ENCODE measurements at places on chromosomes 1 and 21.

GRCh38 chr21:32364387-32364786, 28.4 kb downstream of the URB1 start:
- DNase-seq, result no peak

DNA sequence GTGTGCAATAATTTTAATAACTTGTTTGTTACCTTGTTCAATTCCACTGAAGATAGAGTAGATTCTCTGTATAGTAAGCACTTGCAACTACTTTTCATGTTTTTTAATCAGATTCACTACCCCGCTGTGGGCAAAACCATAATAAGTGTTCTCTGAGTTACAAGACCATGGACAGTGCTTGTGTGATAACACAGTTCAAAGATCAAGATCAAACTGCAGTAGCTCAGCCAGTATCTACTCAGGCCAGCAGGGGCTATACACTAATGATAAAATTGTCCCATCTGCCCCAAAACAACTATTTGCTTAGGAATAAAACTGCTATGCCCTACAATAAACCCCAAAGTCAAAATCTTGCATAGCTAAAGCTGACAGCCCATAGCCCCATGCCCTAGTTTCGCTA, 129.6 kb downstream of the LRRC7 start:
- no peak for DNase-seq

DNA sequence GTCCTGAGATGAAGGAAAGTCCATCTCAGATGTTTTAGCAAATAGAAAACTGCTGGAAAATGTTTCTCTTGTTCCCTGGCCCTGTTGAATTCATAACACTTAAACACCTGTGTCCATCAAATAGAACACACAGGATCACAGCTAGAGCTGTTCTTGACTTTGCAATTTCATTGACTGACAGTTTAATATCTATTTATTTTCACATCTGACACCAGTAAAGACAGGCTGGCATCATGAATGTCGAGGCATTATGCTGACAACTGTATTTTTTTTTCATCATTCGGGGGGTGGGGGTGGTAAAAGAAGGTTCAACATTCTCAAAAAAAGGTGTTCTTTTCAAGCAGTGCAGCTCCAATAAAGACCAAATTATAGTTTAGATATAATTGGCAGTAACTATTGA, 591.2 kb upstream of the PTBP2 start:
- DNase-seq, result no peak

DNA sequence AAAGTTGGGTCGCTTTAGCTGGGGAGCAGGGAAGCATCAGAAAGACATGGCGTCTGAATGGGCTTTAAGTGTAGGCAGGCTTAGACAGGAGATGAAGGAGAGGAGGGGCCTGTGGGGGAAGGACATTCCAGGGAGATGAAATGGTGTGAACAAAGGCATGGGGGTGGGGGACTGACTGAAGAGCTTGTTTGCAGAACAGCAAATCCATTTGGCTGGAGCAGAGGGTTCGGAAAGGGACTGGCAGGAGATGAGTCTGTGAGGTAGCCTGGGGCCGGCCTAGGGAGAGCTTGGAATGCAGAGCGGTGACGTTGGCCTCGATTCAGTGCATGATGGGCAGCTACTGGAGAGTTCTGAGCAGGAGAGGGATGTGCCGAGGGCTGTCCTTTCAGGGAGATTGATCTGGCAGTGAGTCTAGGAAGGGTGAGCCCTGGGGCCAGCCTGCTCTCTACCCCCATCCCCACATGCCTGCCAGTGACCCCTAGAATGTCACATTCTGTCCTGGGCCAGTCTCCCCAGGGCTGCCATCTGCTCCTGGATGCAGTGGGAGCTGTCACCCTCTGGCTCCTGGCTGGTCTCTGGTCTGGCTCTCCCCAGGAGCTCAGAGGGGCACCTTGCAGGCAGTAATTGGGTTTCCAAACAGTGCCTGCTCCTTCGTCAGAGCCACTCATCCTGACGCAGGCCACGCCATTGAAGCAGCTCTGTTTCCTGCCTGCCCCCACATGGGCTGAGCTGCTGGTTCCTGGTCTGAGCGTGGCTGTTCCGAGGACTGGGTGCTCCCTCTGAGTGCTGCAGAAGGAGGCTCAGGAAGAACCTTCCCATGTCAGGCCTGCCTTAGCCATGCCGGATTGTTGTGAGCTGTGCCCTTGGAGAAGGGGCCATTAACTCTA, 22.3 kb upstream of the TMEM222 start:
- DNase-seq, result peak; percentile 100

DNA sequence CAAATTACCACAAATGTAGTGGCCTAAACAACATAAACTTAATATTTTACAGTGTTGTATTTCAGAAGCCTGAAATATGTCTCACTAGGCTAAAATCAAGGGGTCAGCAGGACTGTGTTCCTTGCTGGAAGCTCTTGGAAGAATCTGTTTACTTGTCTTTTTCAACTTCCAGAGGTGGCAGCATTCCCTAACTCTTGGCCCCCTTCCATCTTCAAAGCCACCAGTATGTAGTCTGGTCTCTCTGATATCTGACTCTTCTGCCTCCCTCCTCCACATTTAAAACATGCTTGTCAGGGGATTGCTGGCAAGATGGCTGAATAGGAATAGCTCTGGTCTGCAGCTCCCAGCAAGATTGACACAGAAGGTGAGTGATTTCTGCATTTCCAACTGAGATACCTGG, 567.5 kb downstream of the PLA2G4A start:
- DNase-seq, result peak; percentile 5

DNA sequence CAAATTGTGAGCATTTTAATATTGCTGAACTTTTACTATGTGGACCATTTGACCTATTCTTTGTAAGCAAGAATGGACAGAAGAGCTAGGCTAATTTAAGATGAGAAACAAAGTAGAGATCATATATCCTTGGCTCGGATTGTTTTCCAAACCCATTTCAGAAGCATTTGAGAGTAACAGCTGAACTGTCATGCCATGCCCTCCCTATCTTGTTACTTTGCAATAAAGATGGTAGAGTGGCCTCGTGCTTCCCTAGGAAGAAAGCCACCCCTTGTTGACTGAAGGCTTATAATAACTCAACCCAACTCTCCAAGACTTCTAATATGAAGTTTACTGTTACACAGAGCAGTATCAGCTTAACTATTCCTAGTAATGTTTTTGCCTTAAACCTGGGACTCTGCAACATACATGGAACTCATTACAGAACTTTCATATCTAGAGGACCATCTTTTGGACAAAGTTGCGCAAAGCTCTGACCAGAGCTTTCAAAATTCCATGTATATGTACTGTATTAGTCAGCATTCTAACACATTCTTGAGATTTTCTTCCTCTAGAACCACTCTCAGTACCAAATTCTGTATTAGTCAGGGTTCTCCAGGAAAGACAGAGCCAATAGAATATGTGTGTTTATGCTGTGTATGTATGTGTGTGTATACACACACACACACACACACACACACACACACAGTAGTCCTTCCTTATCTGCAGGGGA, 68.7 kb downstream of the ADAMTS1 start:
- DNase-seq, result peak; percentile 84

All from fibroblast of skin of right biceps (primary cell).